ENCODE measurements at places on chromosomes 7 and 10.

GRCh38 chr10:100864978-100865377 lies 47.8 kb upstream of the SLF2 start:
- DNase-seq = no peak

DNA sequence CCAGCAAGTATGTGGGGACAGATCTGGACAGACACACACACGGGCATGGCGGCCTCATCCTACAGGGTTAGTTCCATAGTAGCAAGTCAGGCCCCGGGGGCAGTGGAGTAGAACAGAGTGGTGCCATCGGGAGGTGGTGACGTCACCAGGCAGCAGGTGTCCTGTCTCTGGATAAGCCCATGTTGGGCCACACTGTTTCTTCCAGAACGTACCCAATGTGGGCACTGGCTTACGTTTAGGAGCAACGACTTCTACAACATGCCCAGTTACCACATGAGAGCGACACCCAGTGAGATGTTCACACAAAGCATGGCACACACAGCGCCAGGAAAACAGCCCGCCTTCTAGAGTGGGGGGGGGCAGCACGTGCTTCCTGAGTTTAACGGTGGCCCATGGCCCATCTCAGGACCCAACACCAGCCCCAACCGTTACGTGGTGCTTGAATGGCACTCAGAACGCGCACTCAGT lies 67.8 kb downstream of the CTBP2 start:
- no peak for DNase-seq

DNA sequence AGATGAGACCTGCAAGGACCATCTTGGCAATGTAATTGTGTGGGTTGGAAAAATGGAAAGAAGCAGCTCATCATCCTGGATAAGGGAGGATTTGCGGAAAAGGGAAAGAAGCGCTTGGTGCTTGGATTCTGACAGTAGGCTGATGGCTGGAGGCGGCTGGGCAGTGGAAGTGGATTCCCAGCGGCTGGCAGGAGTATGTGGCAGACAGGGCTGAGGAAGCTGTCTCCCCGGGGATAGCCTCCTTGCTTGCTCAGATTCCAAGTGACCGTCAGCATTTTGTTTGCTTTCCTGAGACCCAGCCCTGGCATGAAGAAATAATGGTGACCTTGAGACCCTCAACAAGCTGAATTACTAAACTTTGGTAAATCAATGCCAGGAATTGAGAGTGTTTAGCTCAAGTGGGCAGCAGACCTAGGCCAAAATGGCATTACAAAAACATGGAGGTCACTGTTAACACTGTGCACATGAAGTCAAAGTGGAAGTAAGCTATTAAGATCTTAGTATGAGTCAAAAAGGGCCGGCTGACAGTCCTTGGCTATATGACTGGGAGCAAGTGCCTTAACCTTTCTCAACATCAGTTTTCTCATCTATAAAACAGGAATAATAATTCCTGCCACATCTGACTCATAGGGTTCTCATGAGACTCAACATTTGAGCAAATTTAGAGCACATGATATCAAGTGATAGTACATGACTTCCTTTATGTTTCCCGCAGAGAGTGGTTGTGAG lies 21.3 kb downstream of the SLC25A28 start:
- DNase-seq = no peak

DNA sequence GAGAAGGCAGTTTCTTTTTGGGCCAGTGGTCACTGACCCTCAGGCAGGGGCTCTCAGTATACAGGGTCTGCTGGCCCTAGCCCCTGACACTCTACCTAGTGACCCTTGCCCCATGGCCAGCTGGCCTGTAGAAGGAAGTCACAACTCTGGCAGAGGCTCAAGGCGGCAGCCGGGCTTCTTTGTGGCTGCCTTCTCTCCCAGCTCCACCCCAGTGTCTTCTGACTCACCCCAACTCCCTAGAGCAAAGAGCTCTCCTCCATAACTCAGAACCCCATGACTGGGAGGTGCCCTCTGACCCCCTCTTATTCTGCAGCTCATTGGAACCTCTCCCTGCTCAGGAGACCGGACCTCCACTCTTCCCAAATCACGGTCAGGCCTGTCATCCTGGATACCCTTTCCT lies 358.2 kb downstream of the FGFR2 start:
- DNase-seq = no peak

- DNase-seq = no peak
These were observed 68.0 kb upstream of the SAMD8 start for GRCh38 chr10:75043256-75044131.

DNA sequence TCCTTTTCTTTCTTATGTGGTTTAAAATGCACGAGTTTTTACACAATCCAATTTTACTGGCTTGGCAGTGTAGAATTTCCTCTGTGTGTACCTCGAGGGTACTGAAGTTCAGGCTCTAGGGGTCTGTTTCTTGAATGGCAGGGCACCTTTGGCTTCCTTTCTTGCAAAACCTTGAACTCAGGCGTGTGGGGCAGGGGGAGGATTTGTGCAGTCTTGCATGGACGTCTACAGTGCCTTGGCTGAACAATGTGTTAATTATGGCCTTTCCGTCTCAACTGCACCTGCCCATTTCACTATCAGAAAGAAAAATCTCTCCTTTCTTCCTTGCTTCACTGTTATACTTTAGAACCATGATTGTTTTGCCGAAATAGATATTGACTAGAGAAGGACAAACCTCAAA lies 570.9 kb downstream of the INHBA start:
- DNase-seq = no peak

- no peak for DNase-seq
These were observed 22.0 kb downstream of the IMMP2L start for GRCh38 chr7:111540199-111540815.

Measured in stimulated activated CD4-positive, alpha-beta T cell treated with anti-CD3 and anti-CD28 coated beads, TNF-alpha, amount 100 ng/mL, for 4 hours (primary cell).